ENCODE measurements at places on chromosomes 1 and 21.

GRCh38 chr1:204127597-204128242 is 24.1 kb downstream of the ETNK2 start:
- DNase-seq: peak; percentile 86

DNA sequence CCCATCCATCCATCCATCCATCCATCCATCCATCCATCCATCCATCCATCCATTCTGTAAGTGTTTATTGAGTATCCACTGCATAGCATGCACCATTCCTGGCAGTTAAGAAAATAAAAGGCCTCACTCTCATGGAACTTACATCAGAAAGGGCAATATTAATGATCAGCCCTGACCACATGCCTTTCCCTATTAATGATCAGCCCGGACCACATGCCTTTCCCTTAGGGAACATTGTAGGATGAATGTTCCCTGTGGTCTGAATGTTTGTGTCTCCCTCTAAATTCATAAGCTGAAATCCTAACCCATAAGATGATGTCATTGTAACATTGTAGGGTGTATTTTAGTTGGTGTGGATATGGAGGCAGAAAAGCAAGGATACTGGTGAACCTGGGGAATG is 365.8 kb downstream of the KIF26B start:
- no peak for DNase-seq

DNA sequence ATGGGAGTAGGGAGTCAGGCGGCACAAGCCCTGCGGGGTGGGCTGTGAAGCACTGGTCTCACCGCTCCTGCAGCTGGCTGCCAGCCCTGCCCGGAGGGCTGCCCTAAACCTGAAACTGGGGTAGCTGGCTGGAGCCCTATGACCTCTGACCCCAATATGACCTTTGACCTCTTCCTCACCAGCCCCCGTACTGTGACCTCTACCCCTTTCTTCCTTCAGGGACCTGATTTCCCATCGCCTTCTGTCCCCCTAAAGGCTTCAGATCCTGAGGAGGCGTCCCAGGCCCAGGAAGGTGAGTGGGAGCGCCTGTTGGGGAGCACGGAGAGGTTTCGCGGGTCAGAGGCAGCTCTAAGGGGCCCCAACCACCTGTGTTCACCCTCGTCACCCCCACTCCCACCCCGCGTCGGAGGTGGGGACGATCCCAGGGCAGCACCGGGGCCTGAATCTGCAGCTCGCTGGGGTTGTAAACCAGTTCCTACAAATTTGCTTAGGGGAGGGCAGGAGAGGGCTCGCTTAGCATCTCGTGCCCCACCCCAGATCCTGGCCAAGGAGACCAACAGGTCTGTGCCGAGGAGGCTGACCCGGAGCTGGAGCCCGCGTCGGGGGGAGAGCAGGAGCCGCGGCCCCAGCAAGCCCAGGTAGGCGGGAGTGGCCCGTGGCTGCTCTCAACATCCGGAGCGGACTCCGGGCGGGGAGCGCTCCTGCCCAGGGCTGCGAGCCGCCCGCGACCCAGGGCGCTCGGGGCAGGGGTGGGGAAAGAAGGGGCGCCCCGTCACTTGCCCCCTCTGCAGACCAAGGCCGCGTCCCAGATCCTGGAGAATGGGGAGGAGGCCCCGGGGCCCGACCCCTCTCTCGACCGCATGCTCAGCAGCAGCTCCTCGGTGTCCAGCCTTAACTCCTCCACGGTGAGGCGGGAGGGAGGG is 7.3 kb downstream of the SYTL1 start:
- DNase-seq: peak; percentile 93

- DNase-seq: no peak
These were observed 298.7 kb upstream of the USP25 start for GRCh38 chr21:15431053-15431452.

GRCh38 chr1:30639881-30640452 is 83.4 kb downstream of the MATN1 start:
- DNase-seq: no peak

DNA sequence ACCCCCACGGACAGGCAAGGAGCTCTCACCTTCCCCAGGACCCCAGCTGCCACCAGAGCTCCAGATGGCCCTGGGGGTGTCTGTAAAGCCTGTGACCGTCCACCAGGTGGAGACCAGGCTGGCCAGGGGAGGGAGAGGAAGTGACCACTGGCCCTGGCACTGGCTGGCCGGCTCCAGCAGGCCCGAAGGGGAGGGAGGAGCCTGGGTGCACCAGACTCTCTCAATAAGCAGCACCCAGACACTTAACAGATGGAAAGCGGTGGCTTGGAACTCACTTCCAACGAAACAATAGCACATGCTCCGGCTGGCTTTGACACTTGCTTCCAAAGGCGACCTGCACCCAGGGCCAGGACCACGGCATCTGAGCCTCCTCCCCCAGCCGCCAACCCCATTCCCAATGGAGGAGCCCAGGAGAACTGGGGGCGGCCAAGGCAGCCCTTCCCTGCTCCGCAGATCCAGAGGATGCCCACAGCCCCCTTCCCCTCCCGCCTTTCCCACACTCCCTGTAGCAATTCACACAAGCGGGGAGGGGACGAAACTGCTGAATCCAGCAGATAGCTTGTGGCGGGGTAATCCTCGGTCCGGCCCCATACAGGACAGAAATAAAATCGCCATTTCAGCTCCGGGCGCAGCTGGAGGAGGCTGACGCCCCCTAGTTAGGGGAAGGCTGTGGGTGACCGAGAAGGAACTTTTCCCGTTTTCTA is 742 bp upstream of the PDE9A start:
- DNase-seq: peak; percentile 92

DNA sequence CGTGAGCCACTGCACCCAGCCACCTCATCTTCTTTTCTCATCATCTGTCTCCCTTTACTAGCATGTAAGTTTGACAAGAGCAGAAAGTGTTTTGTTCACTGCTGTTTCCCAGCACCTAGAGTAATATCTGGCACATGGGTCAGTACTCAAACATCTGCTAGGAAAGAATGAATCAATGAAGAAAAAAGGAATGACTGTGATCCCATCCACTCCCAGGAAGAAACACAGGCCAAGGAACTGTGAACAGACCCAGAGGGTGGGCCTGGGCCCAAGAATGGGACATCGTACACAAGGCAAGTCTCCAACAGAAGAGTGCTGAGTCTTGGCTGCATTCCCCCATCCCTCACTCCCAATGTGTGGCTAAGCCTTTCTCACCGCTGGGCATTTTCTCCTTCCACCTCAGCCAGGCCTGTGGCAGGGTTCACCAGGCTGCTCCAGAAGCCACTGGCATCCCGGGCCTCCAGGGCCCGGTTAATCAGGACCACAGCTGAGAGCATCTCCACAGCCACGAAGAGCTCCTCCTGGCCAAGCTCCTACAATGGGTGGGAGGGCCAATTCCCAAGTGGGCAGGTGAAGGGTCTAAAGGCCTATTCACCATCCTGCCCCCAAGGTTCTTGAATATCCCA is 18.4 kb downstream of the IQGAP3 start:
- DNase-seq: no peak

DNA sequence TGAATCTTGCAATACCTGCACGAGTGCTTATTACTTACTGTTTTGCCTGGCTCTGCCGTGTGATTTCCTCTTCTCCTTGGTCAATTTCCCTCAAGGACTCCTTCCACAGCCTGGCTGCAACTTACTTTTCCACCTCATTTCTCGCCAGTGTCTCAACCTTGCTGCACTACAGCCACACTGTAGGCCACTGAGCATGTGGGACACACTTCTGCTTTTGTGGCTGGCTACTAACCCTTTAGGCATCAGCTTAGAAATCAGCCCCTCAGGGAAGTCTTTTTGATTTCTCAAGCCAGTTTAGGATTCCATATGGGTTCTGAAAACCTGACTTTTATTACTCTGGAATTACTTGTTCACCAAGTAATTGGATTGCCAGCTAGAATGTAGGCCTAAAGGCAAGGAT is 5.2 kb upstream of the DMRTB1 start:
- DNase-seq: no peak

- no peak for DNase-seq
These were observed 234.0 kb downstream of the NPHP4 start for GRCh38 chr1:5758000-5758858.

DNA sequence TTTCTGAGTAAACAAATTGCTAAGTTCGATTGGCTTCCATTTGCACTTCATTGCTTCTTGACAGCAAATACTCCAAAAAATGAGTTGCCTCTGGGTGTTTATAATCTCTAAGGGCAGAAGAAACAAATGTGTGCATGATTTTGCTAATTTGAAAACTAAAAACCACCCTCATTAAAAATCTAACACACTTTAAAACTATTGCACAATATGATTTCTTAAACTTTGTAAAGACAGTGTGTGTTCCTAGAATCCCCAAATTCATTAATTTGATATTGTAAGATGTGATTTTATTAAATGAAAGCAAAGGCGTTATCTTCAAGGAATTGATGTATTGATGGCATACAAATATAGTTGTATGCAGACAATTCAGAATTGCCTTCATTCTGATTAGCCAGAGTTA is 350.9 kb downstream of the OLFM3 start:
- DNase-seq: no peak

DNA sequence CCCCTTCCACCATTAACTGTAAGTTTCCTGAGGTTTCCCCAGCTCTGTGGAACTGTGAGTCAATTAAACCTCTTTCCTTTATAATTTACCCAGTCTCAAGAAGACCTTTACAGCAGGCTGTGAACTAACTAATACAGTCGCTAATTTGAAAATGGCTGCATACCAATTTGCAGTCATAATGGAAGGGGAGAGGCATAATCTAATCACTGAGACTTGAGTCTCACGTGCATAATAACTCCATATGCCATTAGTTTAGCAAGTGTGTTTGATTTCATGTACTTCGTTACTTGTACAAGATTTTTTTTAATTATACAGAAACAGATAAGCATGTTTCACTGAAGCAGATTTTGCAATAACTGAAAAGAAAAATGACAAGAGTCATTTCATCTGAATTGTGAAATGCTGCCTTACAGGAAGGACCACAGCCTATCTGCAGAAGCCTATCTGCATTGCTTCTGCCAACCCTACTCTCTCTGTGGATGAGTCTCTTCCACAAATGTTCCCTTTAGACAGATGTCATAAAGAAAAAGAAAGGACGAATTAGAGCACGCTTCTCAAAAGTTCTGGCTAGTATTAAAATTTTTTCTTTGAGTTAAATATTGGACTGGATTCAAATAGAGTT is 99.1 kb downstream of the PTGER3 start:
- no peak for DNase-seq

- no peak for DNase-seq
These were observed 46.0 kb downstream of the MPZL1 start for GRCh38 chr1:167767761-167768160.

GRCh38 chr1:198157847-198158725 is 1.3 kb downstream of the NEK7 start:
- no peak for DNase-seq

- DNase-seq: no peak
These were observed 993 bp upstream of the PROK1 start for GRCh38 chr1:110449661-110450651.

- DNase-seq: no peak
These were observed 101.7 kb downstream of the NR5A2 start for GRCh38 chr1:200128944-200129879.

DNA sequence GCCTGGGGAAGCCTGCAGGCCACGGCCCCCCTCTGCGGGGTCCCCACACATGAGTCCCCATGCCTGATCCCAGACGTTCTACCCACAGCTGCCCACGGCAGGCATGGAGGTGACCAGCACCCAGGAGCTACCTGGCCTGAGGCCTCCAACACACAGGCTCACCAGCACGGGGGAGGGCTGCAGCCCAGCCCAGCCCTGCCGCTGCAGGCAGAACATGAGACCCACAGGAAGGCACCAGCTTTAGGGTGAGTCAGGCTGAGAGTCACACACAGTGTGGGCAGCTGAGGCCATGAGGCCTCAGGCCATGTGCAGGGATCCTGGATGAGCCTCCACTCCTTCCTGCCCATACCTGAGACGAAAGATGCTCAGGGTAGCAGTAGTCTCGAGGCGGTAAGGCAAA is 121.1 kb downstream of the PSMG1 start:
- no peak for DNase-seq

DNA sequence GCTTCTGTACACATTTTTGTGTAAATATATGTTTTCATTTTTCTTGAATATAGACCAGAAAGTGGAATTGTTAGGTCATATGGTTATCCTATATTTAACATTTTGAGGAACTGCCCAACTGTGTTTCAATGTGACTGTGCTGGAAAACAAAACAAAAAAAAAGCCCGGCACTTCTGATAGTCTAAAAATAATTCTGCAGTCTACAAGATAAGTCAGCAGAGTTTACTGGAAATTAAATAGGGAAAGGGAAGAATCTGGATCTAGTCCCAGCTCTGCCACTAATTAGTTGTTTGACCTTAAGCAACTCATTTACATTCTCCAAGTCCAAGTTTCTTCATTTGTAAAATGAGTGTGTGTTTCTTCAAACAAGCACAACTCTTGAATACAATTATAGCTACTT is 869.1 kb upstream of the B3GALT2 start:
- no peak for DNase-seq

DNA sequence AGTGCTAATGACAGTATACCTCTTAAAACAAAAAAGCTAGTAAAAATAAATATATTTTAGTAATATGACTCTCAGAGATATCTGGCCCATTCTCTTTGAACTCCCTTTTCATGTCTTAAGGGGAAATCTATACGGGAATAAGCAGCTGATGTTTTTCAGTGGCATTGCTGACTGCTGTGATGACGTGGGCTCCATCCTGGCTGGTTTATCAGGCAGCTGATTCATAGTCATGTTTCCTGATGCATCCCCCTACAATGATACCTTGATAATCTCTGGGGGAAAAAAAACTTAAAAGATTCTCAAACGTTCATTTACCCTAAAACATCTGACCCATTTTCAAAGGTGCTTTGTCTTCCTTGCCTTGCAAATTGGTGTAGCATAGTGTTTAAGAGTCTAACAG is 53.8 kb downstream of the ABCA4 start:
- DNase-seq: no peak

DNA sequence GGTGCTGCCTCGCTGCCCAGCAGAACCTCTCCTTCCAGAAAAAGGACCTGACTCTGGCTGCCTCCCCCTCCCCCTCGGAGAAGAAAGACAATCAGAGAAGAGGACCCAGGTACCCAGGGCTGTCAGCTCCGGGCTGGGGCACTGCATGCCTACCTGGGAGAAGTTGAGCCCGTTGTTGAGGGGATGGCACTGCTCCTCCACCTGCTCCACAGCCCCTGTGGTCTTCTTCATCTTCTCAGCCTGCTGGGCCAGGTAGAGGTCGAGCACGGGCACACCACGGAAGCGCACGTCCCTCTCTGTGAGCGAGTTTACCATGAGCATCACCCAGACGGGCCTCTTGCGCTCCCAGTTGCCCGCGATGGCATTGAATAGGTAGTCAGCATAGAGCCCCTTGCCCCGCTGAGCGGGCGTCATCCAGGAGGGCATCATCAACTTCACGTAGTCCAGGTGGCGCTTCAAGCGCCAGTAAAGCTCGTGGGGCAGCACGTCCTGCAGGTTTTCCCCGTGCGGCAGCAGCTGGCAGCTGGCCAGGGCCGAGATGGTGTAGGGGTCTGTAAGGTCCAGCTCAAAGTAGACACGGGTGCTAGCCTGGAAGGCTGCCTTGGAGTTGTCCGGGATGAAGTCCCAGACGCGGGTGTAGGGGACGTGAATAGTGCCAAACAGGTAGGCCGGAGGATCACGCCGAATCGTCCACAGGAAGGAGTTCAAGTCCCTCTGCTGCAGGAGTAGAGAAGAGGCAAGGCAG is 3.1 kb downstream of the TRABD2B start:
- no peak for DNase-seq
